Aorta (tissue), 5 donors: ENCODE measurements at places on chromosomes 7 and 10. TPM values are rescaled to one million over a fixed set of nuclear protein-coding genes. Genes with fewer than 3 reads are reported as not detected.

The LIPK gene
- total RNA-seq: not detected

The NCF1 gene
- 16.4 TPM for total RNA-seq

The SAP25 gene
- 7.5 TPM for total RNA-seq

DNA sequence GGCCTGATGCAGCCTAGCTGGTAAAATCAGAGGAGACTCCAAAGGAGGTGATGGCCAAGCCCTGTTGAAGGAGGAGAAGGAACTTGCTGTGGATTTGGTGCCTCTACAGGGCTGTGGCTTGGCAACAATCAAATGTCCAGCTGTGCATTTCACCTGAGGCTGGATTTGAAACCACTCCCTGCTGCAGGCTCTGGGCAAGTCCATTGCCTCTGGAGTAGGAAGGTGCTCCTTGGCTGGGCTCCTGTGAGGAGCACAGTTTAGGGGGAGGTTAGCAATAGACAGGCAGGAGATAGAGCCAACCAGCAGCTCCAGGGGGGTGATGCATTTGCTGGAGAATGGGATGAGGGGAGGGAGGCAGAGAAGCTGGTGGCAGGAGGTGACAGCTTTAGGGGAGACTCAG, 26.5 kb downstream of the CDH23 start:
- DNase-seq: no peak

The OR9A2 gene
- not detected for total RNA-seq

- DNase-seq: no peak
Observed at GRCh38 chr7:102066476-102066875, 220.2 kb upstream of the SH2B2 start.

- peak; percentile 47 for DNase-seq
Observed at GRCh38 chr10:31381766-31382316, 62.8 kb downstream of the ZEB1 start.

DNA sequence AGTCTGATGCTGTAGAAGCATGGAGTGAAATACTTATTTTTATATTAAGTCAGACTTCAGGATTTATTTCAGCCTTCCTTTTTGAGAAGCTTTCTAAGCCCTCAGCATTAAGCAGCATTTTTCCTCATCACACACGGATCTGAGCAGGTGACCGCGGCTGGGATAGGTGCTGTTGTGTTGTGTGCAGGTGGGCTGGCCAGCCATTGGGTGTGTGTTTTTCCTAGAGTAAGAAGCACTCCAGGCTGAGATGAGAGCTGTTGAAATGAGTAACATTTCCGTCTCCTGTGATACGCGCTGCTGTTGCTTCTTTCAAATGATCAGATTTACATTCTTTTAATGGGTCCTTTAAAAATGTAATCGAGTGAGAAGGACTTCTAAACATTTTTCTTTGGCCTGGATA, 63.9 kb downstream of the INSYN2A start:
- no peak for DNase-seq

DNA sequence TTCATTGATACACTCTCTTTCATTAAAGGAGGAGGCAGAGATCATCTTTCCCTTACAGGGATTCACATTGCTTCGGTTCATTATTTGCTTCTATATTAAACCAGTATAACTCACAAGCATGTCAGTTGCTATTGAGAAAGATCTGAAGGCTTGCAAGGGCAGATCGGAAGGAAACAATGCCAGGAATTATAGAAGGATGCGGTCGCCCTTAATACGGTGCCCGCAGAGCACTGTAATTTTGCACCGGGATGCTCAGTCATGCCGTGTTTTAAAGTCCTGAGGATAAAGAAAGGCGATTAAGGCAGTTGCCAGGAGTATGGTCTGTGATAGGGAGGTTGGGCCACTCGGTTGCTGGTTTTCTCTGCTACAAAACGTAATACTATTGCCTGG, 350.0 kb upstream of the GALNT17 start:
- DNase-seq: no peak

- no peak for DNase-seq
Observed at GRCh38 chr7:42055171-42055570, 181.8 kb downstream of the GLI3 start.

DNA sequence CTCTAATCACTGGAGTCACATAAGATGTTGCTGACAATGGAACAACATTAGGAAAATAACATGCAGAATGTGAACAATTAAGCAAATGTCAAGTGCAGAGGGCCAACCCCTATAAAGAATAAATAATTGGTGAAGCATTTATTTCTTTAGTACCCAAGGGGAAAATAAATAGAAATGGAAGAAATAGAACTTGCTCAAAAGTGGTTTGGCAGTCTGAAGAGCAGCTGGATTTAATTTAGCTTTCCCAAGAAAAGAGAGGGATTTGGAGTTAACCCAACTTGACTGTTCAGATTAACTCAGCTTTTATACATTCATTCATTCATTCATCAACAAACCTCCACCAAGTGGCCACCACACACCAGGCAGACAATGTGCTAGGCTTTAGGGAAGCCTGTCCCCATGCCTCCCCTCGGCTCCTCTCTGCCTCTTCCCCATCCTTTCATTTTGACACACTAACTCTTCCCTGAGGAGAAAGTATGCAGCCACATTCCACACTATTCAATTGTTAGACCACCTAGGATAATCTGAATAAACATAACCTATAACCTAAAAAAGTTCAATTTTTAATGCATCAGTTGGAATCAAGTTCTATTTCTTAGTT, 295.5 kb downstream of the AHR start:
- DNase-seq: no peak

DNA sequence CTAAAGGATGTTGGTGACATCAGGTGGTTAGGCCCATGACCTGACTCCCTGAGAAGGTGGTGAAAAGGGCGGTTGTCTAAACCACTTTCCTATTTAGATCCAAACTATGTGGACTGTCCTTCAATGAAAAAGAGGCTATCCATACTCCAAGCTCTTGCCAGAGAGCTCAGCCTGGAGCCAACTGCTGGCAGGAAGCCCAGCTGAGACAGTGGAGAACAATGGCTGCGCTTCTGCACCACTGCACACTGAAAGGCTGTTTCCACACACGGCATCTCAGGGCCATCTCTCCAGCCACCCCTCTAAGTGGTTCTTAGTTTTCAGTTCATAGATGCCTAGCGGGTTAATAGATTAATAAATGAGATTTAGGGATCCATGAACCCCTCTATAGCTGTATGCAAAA, 488.8 kb upstream of the ZMIZ1 start:
- DNase-seq: no peak

DNA sequence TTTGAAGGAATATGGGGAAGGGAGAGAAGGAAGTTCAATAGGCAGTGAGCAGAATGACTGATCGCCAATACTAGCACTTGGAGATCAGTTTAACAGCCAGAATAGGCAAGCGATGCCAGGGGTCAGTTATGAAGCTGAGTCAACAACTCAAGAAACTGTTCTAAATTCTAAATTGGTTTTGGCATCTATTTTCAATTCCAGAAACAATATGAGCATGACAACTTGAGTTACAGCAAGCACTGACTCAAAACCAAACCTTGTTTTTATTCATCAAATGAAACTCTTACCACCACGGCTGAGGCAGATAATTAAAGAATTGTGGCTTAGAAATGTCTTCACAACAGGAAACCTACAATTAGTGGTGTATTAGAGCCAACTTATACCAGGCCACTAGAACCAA, 180.5 kb upstream of the ASAH2 start:
- peak; percentile 52 for DNase-seq

GRCh38 chr7:150660939-150661613, 24.4 kb upstream of the GIMAP2 start:
- DNase-seq: no peak

The STEAP4 gene
- total RNA-seq: 125 TPM

DNA sequence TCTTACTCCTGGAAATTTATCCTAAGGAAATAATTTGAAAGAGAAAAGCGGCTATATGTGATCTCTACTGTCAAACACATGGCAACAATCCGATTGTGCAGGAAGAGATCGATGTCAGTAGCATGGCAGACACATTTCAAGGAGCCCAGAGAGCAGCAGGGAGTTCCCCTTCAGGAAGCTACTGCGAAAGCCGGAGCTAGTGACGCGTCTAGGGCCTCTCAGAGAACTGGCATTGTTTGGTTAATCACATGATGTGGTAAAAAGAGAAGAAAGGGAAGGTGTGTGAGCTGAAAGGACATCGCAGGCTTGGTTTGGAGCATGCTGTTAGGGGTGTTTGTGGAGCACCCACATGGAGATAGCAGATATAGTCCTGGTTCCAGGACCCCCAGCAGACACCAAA, 74.9 kb downstream of the BEND7 start:
- no peak for DNase-seq

- no peak for DNase-seq
Observed at GRCh38 chr10:32411797-32412498, 34.0 kb upstream of the CCDC7 start.

The NODAL gene
- total RNA-seq: not detected

DNA sequence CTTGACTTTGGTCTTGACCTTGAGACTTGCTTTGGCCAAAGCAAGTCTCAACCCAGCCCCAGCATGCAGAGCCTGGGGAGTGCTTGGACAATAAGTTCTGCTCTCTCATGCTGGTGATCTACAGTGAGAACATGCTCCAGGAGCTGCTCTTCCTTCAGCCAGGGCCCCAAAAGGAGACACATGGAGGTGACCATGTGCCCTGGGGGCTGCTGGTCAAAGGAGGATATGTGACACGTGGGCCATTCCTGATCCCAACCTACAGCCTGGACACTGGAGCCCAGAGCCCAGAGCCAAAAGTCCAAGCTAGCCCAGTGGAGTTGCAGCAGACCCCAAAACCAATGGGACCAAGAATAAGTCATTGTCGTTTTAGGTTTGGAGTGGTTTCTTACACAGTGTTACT, 78.2 kb upstream of the CHST15 start:
- DNase-seq: no peak

DNA sequence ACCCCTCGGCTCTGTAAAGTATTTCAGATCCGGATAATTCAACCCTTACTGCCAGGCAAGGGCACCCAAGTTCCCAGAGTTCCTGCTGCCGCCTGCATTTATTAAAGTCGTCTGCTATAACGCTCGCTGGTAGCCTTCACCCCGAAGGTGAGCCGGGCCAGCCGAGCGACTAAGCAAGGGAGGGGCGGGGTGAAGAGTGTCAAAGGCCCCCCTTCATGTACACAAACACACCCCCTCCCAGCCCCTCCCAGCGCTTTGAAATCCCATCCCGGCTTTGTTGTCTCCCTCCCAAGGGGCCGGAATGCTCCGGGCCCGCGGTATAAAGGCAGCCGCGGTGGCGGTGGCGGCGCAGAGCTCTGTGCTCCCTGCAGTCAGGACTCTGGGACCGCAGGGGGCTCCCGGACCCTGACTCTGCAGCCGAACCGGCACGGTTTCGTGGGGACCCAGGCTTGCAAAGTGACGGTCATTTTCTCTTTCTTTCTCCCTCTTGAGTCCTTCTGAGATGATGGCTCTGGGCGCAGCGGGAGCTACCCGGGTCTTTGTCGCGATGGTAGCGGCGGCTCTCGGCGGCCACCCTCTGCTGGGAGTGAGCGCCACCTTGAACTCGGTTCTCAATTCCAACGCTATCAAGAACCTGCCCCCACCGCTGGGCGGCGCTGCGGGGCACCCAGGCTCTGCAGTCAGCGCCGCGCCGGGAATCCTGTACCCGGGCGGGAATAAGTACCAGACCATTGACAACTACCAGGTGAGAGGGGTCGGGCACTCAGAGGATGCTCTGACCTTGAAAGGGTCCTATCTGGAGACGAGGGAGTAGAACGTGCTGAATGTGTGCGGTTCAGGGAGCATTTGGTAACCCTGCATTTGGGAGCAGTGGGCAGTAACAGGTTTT, at the start of gene DKK1:
Gene DKK1 (plus strand): TSS at position 349 of the 889 bp plus-strand sequence. CDS start 154 bp downstream, at position 503.
- peak; percentile 60 for DNase-seq

GRCh38 chr7:142787034-142787768, 16.4 kb downstream of the PRSS2 start:
- DNase-seq: no peak

- DNase-seq: no peak
Observed at GRCh38 chr10:44939691-44940401, 19.8 kb upstream of the RASSF4 start.

The SLC29A4 gene
- 0.88 TPM for total RNA-seq

GRCh38 chr7:138907201-138907847, 73.9 kb downstream of the KIAA1549 start:
- no peak for DNase-seq

DNA sequence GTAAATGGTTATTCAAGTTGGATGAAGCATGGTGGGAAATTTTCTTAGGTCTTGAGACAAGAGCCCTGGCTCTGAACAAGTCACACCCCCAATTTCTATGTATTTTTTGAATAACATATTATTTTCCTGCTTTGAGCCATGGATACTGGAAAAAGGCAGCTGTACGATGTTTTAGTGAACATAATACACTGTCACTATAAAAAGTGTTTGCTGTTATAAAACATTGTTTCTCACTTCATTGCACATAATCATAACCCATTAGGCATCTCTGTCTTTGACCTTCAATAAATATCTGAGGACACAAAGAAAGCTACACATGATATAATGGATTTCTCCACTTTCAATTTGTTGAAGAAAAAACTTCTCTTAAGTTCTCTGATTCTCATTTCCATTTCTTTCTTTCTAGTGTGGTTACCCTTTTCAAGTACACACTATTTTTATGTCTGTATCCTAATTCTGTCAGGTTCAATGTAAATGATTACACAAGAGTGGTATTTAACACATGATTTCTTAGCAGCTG, 283.9 kb upstream of the SP8 start:
- no peak for DNase-seq

The CPA2 gene
- 1.0 TPM for total RNA-seq

DNA sequence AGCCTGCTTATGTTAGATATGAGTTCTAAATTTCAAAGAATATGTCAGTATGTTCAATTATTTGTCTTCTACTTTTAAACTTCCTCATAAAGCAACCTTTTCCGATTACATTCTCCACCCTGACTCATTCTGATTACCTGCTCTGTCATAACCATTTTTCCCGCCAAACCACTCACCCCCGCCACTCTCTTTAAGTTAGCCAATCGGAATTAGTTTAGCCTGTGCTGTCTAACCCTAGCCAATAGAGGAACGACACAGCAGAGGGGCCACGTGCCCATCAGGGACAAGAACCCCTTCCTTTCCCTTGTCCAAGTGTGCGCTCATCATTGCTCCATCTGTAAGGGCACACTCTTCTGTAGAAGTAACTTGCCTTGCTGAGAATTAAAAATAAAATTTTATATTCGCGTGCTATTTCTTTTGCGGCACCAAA, 91.4 kb downstream of the CCDC71L start:
- DNase-seq: no peak

DNA sequence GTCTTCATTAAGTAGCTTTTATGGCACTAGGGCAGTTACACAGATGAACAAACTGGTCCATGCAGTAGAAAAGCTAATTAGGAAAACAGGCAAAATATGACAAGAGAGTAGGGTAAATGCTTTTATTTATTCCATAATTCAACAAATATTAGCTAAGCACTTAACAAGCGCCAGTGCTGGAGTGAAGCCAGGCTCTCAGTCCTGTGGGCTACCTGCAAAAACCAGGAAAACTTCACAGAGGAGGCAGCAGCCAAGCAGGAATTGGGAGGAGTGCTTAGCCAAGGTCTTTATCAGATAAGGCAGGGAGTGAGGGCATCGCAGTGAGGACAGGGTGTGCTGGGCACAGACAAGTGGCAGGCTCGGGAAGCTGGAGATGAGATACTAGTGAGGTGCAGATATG, 4.9 kb upstream of the KAT6B start:
- no peak for DNase-seq

DNA sequence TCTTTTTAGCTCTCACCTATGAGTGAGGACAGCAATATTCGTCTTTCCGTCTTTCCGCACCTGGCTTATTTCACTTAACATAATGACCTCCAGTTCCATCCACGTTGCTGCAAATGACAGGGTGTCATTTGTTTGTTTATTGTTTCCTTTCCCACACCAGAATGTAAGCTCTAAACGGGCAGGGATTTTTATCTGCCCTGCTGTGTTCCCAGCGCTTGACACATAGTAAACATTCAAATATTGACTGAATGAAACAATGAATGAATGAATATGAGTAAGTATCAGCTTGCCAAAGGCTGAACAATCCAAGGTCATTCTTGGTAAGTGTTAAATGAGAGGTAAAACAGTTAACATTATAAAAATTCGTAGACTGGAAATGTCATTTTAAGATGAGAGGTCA, 12.8 kb downstream of the SH3PXD2A start:
- DNase-seq: no peak

The MCMBP gene
- total RNA-seq: 46.1 TPM
